Posterior cingulate gyrus (tissue), 11 donors: ENCODE measurements at places on chromosomes 5 and 9.
A peak's percentile ranks its signal among the peaks of the same experiment; 100 is the strongest.

GRCh38 chr5:42811591-42812446, at the start of gene SELENOP:
Gene SELENOP (minus strand): TSS chr5:42811892. CDS start chr5:42808353, 3,539 bp downstream.
- no peak for DNase-seq

- no peak for DNase-seq
These were observed 132.8 kb downstream of the ZNF354C start for GRCh38 chr5:179192891-179193470.

- no peak for DNase-seq
These were observed 115.5 kb upstream of the ABCA1 start for GRCh38 chr9:105043370-105043936.

DNA sequence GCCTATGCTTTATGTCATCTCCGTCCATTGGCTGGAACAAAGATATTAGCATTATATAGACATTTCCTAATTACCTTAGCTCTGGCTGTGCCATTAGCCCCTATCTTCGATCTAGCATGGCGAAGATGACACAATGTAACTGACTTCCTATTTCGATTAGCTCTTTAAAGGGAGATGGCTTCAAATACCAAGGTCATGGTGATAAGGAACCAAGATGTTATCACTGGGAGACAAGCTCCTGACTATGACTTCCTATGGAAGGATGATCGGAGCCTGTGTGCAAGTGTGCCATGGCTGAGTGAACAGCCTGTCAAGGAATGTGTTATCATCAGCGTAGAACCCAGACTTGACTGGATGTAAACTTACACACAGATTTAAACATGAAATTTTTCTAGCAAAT, 602.1 kb downstream of the PSAT1 start:
- DNase-seq: no peak

GRCh38 chr9:76926324-76926741, 20.4 kb upstream of the PRUNE2 start:
- no peak for DNase-seq

DNA sequence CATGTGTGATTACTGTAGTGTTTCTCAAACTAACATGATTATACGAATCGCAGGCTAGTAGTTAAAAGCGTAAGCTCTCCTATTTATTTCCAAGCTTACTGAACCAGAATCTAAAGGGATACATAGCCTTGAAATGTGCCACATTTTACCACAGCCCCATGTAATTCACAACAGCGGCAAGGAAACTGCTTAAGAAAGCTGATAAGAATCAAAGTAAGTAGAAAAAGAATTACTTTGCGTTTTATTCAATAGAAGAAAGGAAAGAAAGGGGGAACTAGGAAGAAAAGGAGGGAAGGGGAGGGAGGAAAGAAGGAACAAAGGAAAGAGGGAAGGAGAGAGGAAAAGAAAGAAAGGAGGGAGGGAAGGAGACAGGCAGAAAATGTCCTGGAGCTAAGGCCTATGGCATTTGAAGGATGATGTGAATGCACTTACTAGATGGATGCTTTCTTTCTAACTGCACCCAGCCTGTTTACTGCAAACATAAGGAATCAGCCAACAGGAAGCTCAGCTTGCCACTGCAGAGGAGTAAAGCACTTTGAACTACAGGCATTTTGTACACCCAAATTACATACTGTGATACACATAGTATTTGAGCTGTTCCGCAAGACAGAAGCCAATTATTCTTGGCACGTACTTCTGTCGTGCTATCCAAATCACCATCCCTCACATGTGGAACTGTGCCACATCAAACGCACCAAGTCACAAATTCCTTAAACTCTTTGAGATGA, 521.7 kb downstream of the RAB3C start:
- DNase-seq: no peak

GRCh38 chr5:22056601-22057000, 796.5 kb downstream of the CDH12 start:
- no peak for DNase-seq

DNA sequence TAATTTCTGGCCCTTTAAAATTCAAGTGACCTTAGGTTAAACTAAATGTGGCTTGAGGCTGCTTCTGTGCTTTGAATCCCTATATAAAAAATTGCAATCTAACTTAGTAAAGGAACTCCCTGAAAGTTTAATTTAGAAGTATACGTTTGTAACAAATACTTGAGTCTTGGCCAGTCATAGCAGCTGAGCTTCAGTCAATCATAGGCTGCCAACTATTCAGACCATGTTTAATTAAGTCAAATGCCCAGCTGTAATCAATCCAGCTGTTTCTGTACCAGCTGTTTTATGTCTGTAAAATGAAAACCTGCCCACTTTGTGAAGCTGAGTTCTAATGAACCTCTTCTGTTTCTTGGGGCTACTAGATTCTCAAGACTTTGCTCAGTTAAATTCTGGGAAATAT, 760.1 kb downstream of the MAT2B start:
- DNase-seq: no peak

- DNase-seq: no peak
These were observed 139.7 kb downstream of the GABBR2 start for GRCh38 chr9:98568909-98569469.

DNA sequence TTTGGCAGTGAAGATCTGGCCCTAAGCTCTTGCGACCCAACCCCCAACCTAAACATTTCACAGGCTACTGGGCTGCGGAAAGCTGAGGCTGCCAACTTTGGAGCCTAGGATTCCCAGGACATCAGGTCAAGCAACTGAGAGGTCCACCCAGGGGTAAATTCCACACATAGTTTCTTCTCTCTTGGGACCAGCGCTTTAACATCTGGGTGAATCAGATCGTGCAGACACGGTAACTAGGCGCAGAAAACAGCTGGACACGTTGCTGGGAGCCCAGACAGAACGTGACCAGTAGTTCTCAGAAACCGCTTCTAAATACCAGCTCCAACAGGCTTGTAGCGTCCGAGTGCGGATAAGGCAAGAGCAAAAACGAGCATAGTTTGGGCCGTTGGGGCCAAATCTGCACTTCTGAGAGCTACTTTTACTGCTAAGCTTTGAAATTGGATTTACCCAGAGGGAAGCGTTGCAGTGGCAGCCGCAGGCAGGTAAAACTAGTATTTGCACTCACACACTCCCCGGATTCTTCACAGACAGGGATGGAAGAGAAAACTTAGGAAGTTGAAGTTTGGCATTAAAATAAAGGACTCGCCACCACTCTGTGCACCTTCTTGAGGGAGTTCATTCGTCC, 11.8 kb downstream of the ITGA1 start:
- DNase-seq: peak; percentile 67

GRCh38 chr5:13746026-13746425, 198.5 kb downstream of the DNAH5 start:
- no peak for DNase-seq

GRCh38 chr5:141465351-141465750, 10.4 kb upstream of the PCDHGC3 start:
- DNase-seq: no peak

- peak; percentile 88 for DNase-seq
These were observed 129.9 kb downstream of the RXRA start for GRCh38 chr9:134455934-134456755.

- no peak for DNase-seq
These were observed 90.1 kb downstream of the THBS4 start for GRCh38 chr5:80125022-80125961.

GRCh38 chr5:54081415-54081814, 229.0 kb downstream of the ARL15 start:
- no peak for DNase-seq

- DNase-seq: no peak
These were observed 132.3 kb upstream of the SMARCA2 start for GRCh38 chr9:1882711-1883403.

- no peak for DNase-seq
These were observed 408.5 kb downstream of the PTPRD start for GRCh38 chr9:10204276-10204675.

DNA sequence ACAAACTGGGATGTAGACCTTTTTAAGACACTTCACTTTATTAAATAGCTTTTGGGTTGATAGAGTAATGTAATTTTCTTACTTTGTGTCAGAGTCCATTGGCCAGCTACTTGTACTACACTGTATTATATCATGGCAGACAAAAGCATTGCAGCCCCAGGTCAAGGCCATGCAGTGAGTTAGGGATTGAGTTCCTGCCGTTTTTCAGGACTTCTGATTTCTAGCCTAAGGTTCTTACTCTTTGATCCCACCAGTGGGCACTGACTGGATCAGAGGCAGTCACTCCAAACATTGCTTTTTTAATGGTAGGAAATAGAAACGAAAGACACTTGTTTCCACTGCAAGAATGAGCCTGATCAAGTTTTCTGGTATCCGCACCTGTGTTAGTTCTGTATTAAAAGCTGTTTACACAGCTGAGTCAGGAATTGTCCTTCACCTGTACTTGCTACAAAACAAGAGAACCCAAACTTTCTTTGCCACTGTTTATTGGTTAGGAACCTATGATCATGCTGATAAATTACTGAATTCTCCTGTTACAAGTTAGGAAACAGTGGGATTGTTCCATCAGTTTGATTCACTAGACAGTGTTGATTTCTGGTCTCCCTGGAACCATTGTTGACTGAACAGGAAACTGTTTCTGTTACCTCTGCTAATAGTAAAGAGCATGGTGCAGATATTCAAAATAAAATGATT, 22.1 kb downstream of the LRRC70 start:
- no peak for DNase-seq

GRCh38 chr9:105858006-105858690, 163.8 kb downstream of the TMEM38B start:
- DNase-seq: no peak

DNA sequence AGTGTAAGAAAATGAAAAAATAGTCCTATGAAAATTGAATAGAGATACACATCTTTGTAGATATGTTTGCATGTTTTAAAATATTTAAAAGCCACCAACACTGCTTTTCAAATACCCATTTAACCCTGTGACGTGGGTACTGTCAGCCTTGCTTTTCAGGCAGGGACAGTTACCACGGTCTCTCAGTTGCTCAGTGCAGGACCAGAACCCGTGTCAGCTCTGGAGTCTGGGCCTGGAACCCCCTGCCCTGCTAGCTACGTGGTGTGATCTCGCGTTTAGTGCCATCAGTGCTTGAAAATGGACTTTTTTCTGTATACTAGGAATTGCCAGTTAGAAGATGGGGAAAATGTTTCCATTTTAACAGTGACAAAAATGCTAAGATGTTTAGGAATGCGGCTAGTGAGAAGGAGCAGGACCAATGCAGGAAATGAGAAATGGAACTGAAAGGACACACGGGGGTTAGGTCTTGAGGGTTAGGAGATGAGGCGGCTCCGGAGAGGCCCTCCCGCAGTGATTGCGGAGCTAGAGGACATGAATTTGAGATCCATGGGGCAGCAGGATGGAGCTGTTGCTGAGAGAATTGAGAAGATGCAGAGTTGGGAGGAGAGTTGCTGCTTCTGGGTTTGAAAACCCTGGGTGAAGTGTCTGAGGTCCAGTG, 13.7 kb downstream of the RNU6ATAC start:
- no peak for DNase-seq

DNA sequence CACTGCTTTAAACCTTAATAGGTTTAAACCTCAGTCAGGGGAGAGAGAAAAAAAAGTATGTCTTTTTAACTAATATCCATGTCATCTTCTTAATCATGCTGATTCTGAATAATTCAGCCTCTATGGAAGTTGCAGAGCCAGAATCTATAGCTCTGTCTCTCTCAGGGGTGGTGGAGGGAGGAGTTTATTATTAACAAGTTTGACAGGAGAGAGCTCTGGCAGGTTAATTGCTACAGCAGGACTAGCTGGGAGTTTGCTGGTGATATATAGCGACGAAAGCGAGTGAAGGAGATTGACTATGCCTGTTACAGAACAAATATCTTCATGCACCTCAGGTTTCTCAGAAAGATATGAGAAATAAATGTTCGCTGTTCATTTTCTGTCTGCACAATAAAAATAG, 586.4 kb downstream of the TLE4 start:
- no peak for DNase-seq

GRCh38 chr5:1162751-1163150, 38.6 kb upstream of the SLC6A19 start:
- DNase-seq: no peak
